ENCODE measurements at places on chromosomes 1 and 21. TPM values are rescaled to one million over a fixed set of nuclear protein-coding genes. Genes with fewer than 3 reads are reported as not detected.

DNA sequence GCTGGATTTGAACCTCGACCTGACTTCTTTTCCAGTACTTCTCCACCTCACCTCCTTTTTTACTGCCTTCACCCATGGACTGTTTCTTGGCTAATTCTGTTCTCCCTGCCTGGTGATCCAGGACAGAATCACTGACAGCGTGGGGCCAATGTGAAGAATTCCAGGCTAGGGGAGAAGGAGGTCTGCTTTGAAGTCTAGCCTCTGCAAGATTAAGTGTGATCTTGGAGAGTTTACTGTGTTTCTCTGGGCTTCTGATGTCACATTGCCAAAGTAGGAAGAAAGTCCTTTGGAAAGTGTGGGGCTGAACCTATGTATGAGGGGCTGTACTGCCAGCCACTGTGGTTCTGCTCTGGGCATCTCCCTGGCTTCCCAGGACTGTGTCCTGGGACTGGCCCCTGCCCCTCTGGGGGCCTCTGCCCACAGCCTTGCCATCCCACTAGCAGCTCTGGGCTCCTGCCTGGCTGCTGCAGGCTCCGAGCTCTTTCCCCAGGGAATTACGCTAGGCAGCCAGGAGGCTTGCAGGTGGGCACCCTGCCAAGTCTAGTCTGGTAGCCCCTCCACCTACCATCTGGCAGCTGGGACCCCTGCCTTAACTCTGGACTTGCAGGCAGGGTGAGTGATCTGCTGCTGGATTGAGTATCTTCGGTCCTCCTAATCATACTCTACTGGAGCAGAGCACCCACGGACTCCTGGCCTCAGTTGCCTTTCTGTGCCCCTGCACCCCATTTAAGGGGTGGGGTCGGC, 52.2 kb downstream of the YARS1 start:
- DNase-seq, result no peak

DNA sequence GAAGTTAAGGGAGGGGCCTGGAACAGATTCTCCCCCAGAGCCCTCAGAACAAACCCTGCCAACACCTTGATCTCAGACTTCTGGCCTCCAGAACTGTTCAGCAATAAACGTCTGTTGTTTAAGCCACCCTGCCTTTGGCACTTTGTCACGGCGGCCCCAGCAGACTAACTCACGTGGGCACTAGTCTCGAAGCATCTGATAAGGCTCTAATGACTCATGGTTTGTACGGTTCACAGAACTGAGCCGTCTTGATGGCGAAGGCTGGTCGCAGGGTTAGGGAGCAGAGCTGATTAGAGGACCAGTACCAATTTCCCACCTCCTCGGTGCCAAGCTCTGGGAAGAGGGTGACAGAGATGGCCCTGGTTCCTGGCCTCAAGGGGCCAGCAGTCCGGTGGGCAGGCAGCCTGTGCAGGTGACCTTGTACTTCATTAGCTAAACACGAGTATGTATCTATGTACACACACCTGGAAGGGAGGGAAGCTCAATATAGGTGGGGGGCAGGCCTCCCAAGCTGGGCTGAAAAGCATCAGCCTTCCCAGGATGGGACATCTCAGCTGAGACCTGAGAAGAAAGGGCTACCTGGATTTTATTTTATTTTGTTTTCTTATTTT, 112.8 kb downstream of the MRPS6 start:
- no peak for DNase-seq

DNA sequence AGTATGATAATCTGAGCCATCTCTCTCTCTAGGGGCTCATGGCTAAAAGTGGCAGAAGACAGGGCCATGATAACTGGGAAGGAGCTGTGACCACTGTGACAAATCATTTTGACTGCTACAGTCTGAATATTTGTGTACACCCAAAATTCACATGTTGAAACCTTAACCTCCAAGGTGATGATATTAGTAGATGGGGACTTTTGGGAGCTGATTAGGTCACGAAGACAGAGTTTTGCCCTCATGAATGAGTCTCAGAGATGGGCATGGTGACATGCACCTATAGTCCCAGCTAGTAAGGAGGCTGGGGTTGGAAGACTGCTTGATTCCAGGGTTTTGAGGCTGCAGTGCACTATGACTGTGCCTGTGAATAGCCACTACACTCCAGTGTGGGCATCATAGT, 174.9 kb downstream of the PLD5 start:
- DNase-seq, result no peak

DNA sequence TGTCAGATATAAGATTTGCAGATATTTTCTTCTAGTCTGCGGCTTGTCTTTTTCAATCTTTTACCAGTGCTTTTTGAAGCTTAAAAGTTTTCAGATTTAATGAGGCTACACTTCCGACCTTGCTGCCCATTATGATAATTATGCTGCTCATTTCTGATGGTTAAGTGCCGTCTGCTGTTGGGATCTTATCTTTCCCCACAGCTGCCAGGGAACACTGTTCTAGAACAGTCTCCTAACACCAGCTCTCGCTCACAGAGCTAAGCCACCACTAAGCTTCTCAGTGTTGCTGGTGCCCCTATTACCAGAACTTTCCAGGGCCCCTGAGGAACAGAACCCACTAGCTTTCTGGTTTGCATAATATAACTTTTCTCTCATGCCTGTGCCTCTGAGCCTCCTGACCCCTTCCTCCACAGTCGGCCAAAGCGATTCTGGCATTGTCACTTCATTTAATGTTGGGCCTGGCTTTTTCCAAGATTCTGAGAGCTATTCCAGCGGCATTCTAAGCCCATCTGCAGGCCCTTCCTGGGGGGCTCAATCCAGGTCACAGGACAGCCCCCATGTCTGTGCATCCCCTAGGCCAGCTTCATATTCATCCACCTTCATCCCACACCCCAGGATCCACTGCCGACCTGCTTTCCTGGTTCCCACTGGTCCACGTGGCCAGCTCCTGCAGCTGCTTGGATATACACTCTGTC, 237.0 kb downstream of the PTPRU start:
- DNase-seq, result no peak

DNA sequence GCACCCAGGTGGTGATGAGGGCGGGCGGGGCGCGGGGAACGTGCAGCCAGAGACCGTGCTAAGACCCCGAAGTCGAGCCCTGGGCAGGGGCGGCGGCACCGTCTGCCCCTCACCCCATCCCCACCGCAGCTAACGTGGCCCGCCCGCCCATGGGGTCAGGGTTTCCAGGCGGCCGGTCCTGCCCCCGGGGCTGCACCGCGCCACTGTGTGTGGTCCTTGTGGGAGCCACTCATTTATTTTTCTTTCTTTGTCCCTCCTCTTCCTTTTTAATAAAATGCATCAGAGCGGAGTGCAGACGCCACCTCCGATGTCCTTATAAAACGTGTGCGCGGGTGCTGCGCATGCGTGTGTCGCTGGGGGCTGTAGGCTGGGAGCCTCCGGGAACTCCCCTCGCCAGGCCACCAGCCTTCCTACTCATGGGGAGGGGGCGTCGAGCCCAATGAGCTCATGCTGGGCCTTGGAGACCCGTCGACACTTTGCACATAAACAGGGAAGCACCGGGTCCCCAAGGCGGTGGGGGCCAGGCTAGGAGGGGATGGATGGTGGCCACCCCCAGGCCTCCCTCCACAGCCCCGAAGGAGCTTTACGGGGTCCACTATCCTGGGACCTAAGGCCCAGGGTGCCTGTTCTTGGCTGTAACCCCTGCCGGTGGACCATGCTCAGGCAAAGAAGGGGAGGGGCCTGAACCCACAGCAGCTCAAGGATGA, 59.9 kb downstream of the WNT9A start:
- peak; percentile 8 for DNase-seq

DNA sequence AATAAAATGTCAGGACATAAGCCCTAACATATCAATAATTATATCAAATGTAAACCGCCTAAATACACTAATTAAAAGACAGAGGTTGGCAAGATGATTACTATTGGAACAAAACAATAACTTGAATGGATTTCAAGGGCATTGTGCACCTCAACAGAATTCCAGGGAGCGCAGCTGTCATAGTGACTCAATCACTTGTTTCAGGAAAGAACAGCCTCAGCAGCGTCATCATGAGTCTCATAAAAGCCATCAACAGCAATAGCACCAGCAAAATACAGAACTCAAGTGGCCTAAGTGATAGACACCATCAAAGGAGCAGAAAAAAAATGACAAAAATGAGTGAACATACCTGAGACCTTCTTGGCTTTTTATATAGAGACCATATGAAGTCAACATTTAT, 632.7 kb upstream of the NR5A2 start:
- no peak for DNase-seq

GRCh38 chr1:46496505-46496904, 6.9 kb downstream of the DMBX1 start:
- DNase-seq, result no peak

GRCh38 chr1:179187043-179187442, 42.4 kb downstream of the ABL2 start:
- no peak for DNase-seq

DNA sequence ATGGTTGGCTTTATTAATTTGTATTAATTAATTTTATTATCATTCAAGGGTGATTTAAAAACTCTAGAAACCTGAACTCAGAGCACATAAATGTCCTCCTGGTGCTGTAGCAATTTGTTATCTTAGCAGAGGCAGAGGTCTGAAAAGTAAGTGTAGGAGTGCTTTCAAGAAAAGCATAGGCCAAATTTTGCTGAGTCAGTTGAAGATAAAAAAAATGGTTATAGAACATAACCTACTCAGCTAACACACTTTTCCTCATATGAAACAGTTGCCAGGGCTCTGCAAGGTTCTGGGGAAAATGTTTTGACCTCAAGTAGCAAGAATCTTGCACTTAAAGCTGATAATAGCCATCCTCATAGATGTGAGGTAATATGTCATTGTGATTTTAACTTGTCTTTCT, 53.5 kb upstream of the CHODL start:
- no peak for DNase-seq

DNA sequence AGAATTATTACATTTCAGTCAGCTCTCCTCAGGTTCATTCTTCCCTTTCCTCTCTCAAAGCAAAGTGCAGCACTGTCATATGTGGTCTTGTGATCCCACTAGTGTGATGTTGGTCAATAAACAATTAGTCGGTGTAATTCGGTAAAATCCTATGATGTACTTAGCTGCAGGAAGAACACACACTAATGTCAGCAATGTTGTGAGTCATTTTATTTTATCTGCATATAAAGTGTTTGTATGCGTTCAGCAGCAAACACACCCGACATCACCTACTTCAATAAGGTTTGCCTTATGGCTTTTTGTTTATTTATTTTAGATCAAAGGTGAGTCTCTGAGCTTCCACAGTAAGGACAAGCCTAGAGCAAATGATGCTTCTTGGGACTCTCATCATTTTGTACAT, 47.8 kb downstream of the PTPN14 start:
- no peak for DNase-seq

DNA sequence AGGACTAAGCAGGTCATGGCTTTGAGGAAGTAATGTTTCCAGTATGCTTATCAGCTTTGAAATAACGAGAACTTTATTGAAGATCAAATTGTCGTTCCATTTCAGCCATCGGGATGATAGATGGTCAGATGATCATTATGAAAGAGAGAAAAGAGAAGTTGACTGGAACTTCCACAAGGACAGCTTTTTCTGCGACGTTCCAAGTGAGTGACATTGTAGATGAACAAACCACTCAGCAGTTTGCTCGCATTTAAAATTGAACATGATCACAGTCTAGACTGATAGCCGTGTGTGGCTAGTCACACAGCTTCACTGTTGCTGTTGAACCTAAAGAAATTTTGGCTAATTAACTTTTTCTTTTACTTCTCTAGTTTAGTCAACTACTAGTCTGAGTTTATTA, 151.1 kb downstream of the TLR5 start:
- DNase-seq, result no peak

DNA sequence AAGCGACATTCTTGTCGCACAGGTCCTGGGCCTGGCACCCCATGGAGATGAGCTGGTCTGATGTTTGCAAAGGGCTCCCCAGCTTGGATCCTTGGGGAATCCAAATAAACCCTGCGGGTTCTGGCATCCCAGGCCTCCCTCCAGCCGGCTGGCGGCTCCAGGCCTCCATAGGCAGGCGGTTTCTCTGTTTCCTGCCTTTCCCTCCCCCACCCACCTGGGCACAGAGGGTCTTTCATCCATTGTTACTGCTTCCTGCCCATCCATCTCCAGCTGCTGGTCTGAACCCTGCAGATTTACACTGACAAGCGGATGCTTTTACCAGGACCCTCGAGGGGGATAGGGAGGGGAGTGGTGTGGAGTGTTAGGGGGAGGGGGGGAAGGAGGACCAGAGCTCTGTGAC, 39.1 kb upstream of the ID3 start:
- peak; percentile 65 for DNase-seq

- DNase-seq, result no peak
Measured at GRCh38 chr1:177043597-177043996, 120.9 kb downstream of the ASTN1 start.

DNA sequence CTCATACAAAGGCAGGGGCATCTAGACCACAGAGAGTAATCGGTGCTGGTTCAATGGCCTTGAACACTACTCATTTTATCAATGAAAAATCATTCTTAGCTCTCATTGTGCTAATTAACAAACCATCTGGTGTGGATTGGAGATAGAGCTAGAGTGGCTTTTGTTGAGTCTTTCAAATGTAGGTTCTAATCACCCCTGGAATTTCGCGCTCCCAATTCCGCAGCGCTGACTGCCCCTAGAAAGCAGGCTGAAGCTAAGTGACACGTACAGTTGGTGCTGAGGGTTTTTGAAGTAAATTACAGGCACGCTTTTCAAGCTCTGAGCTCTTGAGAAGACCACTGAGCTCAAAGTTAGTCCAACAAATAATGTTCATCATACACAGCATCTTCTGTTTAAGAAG, 31.2 kb upstream of the CA6 start:
- DNase-seq, result no peak

DNA sequence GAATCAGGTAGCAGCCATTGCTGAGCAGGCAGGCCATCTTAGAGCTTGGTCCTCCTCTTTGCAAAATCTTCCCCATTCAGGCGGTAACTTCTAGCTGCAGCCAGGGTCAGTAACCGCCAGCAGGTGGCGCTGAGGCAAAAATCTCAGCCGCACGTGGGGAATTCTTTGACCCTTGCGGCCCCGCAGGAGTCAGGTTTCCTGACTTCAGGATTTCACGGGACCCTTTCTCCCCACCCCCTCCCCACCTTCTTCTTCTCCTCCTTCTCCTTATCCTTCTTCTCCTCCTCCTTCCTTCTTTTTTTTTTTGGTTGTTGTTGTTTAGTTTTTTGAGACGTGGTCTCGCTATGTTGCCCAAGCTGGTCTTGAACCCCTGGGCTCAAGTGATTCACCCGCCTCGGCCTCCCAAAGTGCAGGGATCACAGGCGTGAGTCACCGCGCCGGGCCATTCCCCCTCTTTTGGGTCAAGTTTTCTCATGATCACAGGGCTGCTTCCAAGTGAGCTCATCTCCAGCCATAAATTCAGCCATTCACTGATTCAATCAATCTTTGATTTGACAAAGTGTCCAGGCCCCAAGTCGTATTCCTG, 33.4 kb upstream of the TENT5B start:
- DNase-seq, result peak; percentile 77

- no peak for DNase-seq
Measured at GRCh38 chr1:68328490-68328889, 96.2 kb upstream of the WLS start.

GRCh38 chr1:147647796-147648633, 22.3 kb downstream of the ACP6 start:
- DNase-seq, result no peak

GRCh38 chr1:244965185-244966030, 101.1 kb upstream of the HNRNPU start:
- no peak for DNase-seq

LEMD1 gene
- total RNA-seq, result 3.0 TPM

ZMYM1 gene
- 29.1 TPM for total RNA-seq

SMIM1 gene
- total RNA-seq, result 2.1 TPM

ELAPOR1 gene
- 0.26 TPM for total RNA-seq

KPRP gene
- not detected for total RNA-seq

CCDC181 gene
- total RNA-seq, result 0.80 TPM

PTPN14 gene
- 46.3 TPM for total RNA-seq

PPM1J gene
- total RNA-seq, result 1.6 TPM

SLC30A1 gene
- total RNA-seq, result 7.7 TPM

NBPF6 gene
- 0.28 TPM for total RNA-seq
